ENCODE measurements at places on chromosomes 3 and 15. TPM values are rescaled to one million over a fixed set of nuclear protein-coding genes. Genes with fewer than 3 reads are reported as not detected.
A peak's percentile ranks its signal among the peaks of the same experiment; 100 is the strongest.

Gene AGBL1
- total RNA-seq: not detected

Gene TMEM108
- not detected for total RNA-seq

Gene ABHD17C
- total RNA-seq: 10.0 TPM

Gene TGM4
- total RNA-seq: not detected

Gene TMEM207
- not detected for total RNA-seq

Gene COLQ
- total RNA-seq: 0.41 TPM

Gene SPINT1
- total RNA-seq: 0.15 TPM

Gene GOLGA8O
- total RNA-seq: not detected

Gene NECTIN3
- total RNA-seq: 66.2 TPM

Gene DISP2
- 0.19 TPM for total RNA-seq

DNA sequence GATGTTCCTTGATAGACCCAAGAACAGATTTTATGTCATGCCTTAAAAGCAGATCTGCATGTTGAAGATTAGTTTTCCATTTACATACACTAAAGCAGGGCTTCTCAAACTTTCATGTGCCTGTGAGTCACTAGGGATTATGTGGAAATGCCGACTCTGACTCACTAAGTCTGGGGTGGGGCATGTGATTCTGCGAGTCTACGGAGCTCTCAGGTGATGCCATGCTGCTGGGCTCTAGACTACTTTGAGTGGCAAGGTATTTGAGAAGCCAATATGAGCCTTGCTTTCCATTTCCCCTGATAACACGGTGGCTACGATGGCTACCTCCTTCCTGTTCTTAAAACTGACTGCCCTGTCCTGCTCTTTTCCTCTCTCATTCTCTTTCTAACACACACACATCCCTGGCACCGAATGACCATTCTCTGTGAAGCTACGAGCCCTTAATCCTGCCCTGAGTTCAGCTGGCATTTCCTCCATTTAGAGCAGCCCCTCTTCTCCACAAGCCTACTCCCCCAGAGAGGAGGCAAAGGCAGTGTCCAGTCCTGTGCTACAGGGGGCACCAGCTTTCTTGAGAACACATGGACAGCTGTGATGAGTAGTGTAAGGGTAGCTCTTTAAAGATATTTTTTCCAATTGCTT is 39.7 kb upstream of the PYGO1 start:
- peak; percentile 81 for DNase-seq

DNA sequence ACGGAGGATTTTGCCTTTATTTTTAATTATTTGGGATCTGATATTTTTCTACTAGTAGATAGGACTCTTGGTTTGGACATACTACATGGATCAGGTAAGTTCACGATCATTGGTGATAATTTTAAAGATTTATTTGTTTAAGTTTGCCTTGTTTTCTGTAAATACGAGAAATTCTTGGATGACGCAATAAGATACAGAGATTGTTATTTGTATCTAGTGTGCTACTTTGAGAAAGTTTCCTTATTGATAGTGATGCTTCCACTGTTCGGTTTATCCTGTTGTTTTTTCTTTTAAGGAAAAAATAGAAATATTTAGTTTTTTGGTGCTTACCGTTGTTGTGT is 577 bp downstream of the CHD2 start:
- DNase-seq: no peak

DNA sequence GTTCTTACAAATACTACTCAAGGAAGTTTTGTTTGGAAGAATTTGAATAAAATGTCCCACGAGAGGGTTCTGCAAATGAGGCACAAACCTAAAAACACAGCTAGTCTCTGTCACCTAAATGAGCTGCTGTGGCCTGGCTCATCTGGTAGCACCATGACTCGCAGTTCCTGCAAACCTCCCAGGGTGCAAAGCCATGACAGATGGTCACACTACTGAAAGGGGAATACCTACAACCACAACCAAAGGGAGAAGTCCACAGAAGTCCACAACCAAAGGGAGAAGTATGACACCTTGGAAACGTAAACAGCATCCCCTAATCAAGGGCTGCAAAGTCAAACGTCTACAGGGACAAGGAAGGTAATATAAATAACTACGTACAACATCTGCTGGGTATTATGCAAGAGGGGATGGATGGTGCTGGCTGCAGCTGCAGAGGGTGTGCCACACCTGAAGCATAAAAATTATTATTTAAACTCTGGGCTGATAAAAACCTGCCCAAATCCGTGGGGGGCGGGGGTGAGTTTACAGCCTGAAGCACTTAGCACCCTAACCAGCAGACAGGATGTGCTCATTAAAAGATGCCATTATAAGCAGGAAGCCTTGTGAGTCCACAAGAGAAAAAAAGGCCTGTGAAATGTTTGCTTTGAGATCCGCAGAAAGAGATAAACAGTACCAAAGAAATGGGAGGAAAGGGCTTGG is 184.0 kb downstream of the MAGI1 start:
- DNase-seq: peak; percentile 22

GRCh38 chr3:54355800-54356199 is 233.4 kb downstream of the CACNA2D3 start:
- DNase-seq: no peak

DNA sequence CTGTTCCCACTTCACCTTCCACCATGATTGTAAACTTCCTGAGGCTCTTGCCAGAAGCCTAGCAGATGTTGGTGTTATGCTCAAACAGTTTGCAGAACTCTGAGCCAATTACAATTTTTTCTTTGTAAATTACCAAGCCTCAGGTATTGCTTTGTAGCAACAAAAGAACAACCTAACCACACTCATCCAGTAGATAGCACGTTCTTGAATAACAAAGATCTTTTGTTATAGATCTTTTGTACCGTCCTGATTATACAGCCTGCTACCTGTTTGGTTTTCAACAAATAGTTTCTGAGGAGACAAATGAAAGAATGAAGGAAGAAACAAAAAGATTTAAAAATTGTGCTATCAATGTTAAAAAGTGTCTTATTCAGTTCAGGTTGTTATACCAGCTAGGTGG is 474.7 kb upstream of the ALCAM start:
- no peak for DNase-seq

GRCh38 chr3:112253301-112253971 is 40.6 kb downstream of the SLC9C1 start:
- no peak for DNase-seq

GRCh38 chr15:25690673-25691543 is 172.2 kb downstream of the ATP10A start:
- peak; percentile 85 for DNase-seq

DNA sequence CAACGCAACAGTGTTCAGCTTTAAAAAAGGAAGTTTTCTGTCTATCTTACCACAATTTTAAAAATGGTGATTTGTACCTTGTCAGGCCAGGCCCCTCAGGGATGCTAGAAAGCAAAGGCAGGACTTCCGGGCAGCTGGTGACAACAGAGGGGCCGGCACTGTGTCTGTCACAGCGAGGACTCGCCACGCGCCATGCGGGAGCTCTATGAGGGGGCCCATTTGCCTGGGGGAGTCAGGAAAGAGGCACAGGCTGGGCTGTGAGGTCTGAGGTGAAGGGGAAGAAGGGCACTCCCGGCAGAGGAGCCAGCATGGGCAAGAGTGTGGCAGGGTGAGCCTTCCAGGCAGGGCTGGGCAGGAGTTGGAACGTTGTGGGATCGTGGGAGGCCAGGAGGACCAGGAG is 7.0 kb downstream of the IQSEC1 start:
- DNase-seq: no peak

DNA sequence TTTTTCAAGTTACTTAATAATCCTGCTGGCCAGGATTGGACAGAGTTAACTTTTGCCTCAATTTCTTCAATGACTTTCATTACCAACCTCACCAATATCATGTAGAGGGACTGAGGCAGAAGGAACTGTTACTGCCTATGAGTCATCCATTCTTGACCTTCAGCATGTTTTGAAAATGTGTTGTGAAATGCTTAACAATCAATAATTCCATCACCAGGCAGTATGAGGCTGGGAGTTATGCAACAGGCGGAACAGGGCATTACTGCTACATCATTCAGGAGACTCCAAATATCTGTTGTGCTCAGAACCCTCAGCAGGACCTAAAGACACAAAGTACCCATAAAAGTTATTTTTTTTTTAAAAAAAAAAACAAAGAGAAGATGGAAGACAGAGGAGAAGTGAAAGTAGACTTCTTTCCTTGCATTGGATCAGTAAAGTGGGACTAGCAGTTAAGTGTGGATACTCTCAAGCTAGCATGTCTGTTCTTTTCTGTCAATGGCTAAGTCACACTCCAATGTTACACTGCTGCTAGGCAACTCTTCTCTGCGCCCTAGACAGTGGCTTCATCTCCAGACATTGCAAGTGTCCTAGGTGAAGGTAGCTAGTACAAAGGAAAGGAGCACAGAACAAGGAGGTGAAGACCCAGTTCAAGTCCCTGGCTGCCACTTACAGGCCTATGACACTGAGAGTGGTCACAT is 184.9 kb upstream of the LPP start:
- DNase-seq: peak; percentile 55
